ENCODE measurements at places on chromosomes 3 and 15. TPM values are rescaled to one million over a fixed set of nuclear protein-coding genes. Genes with fewer than 3 reads are reported as not detected.
A peak's percentile ranks its signal among the peaks of the same experiment; 100 is the strongest.

- H3K36me3 ChIP-seq: no peaks in the 10 kb centered on the region
- no peaks in the 10 kb centered on the region for H3K27me3 ChIP-seq
- H3K27ac ChIP-seq: peak overlapping the region; percentile 68
Observed at GRCh38 chr3:129211772-129212171, 28.1 kb upstream of the CNBP start.

DNA sequence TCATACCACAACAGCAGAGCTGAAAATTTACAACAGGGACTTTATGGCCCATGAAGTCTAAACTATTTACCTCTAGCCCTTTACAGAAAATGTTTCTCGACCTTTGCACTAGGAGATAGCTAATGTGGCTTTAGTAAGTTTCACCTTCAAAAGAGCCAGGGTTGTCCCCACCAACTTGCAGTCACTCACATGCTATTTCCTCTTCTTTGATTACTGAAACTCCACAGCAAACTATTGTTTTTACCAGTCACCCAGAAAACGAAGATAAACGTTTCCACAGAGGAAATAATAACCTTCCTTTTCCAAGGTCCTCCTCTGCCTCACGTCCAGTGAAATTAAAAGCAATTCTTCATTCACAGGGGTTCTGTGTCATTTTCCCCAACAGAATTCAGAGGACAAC, 48.2 kb downstream of the WWTR1 start:
- H3K36me3 ChIP-seq: no peaks in the 10 kb centered on the region
- H3K4me3 ChIP-seq: no peak overlapping the region
- H3K27me3 ChIP-seq: no peaks in the 10 kb centered on the region
- no peaks in the 10 kb centered on the region for H3K4me1 ChIP-seq
- H3K27ac ChIP-seq: no peak overlapping the region

GRCh38 chr3:152834776-152835600, at the start of gene P2RY1:
Gene P2RY1 (plus strand): TSS chr3:152835131. CDS start chr3:152835783, 652 bp downstream.
- H3K27me3 ChIP-seq: peaks cover 5% of the 10 kb centered on the region
- DNase-seq: peak; percentile 82
- peaks cover 5% of the 10 kb centered on the region for H3K4me1 ChIP-seq
- H3K4me3 ChIP-seq: peak within 1 kb of the TSS; percentile 61
- H3K27ac ChIP-seq: peak within 1 kb of the TSS; percentile 85

The CDCP1 gene
- 64.6 TPM for total RNA-seq

DNA sequence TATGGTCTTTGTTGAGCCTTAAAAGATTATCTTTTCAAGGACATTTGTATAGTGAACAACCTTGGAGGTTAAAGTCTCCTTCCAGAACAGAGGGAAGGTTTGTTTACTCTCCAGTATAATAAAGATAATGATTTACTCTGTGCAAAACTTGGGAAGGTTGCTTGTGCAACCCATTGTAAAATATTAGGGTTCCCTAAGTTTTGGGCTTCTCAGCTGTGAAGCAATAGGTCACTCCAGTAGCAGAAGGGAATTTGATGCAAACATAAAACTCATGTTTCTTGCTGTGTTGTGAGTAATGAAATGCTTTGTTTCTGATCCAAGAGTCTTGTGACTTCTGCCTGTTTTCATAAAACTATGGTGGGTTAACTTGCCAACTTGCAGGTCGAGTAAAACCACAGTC, 177.5 kb downstream of the SUCNR1 start:
- no peak for DNase-seq
- no peaks in the 10 kb centered on the region for H3K27me3 ChIP-seq
- H3K4me3 ChIP-seq: no peak overlapping the region
- H3K4me1 ChIP-seq: no peaks in the 10 kb centered on the region
- H3K36me3 ChIP-seq: no peaks in the 10 kb centered on the region

DNA sequence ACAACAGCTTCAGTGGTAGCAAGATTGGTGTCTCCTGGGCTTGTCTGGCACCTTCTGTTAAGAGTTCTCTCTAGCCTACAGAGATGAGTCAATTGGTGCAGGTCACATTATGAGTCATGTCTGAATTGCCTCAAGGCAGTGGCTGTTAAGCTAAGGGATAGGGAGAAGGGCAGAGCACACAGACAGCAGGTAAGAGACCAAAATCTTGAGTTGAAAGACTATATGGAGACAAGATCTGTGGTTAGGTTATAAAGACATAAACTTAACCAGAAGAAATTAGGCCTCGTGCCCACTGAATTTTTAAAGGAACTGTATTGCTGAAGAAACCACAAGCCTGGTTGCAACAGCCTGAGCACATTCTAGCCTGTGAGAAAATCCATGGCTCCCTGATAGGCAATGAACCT, 19.2 kb upstream of the KPNA1 start:
- no peak overlapping the region for H3K27ac ChIP-seq
- H3K36me3 ChIP-seq: no peaks in the 10 kb centered on the region
- no peak for DNase-seq
- no peaks in the 10 kb centered on the region for H3K4me1 ChIP-seq

DNA sequence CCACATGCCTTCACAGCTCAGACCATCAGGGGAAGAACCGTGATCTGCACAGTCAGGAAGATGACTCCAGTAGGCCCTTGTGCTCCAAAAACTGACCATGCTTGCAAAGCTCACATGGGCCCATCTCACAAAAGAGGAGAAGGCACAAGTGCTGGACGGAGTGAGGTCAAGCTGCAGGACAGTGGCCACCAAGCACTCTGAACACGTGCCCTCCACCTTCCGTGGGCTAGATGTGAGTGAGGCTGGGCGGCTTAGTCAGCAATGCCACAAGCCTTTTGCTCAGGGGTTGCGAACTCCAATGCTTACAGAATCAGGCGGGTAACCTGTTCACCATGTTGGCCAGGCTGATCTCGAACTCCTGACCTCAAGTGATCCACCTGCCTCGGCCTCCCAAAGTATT, 70.9 kb downstream of the SCN5A start:
- H3K4me3 ChIP-seq: no peak overlapping the region
- H3K4me1 ChIP-seq: no peaks in the 10 kb centered on the region
- no peak overlapping the region for H3K27ac ChIP-seq
- H3K36me3 ChIP-seq: no peaks in the 10 kb centered on the region
- no peak for DNase-seq

The CD96 gene
- 17.3 TPM for total RNA-seq

DNA sequence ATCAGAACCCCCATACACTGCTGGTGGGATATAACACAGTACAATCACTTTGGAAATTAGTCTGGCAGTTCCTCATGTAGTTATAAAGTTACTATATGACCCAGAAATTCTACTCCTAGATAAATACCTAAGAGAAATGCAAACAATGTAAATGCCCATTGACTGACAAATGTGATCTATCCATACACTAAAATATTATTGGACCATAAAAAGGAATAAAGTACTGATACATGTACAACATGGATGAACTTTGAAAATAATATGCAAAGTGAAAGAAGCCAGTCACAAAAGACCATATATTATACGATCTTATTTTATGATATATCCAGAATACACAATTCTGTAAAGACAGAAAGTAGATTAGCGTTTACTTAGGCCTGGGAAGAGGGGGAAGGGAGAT, 7.8 kb downstream of the IMPG2 start:
- no peak overlapping the region for H3K4me3 ChIP-seq
- no peak overlapping the region for H3K27ac ChIP-seq
- peaks cover 27% of the 10 kb centered on the region for H3K4me1 ChIP-seq
- no peaks in the 10 kb centered on the region for H3K27me3 ChIP-seq

The CCDC39 gene
- 0.27 TPM for total RNA-seq

The ECE2 gene
- not detected for total RNA-seq

DNA sequence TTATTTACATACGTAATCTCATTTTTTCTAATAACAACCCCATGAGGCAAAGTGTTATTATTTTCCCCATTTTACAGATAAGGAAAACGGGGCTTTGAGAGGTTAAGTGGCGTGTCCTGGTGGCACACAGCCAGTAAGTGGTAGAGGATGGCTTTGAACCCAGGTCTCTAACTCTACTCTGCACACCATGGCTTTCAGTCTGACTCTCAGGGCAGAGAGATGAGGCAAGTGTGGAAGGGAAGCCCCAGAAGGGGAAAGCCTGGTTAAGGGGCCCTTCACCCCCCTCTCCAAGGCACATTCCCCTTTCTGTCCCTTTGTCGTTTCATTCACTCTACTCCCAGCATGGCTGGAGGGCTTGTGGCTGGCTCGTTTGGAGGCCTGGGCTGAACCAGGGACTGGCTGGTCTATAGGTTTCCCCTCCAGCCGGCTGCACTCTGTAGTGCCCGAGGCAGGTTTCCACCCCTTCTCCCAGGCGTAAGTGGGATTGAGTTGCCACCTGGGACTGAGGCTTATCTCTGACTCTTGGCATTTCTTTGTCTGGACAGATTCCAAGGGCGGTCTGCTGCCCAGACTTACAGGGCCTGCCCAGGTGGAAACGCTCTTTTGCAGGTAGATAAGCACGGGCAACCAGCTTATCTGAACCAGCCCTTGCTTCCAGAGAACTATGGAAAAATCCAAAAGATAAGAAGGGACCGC, 12.1 kb downstream of the SEMA4B start:
- no peaks in the 10 kb centered on the region for H3K27me3 ChIP-seq
- peaks cover 46% of the 10 kb centered on the region for H3K4me1 ChIP-seq
- H3K27ac ChIP-seq: peak overlapping the region; percentile 85
- H3K4me3 ChIP-seq: no peak overlapping the region
- peak; percentile 72 for DNase-seq

GRCh38 chr15:65184305-65184867, 756 bp downstream of the CLPX start:
- H3K36me3 ChIP-seq: peaks cover 6% of the 10 kb centered on the region
- H3K4me1 ChIP-seq: peaks cover 44% of the 10 kb centered on the region
- peak; percentile 73 for DNase-seq
- peak overlapping the region; percentile 97 for H3K4me3 ChIP-seq
- peak overlapping the region; percentile 97 for H3K27ac ChIP-seq

The SNTN gene
- not detected for total RNA-seq

- H3K27ac ChIP-seq: no peak overlapping the region
- H3K27me3 ChIP-seq: no peaks in the 10 kb centered on the region
- no peak for DNase-seq
- no peak overlapping the region for H3K4me3 ChIP-seq
- peaks cover 4% of the 10 kb centered on the region for H3K4me1 ChIP-seq
- no peaks in the 10 kb centered on the region for H3K36me3 ChIP-seq
Observed at GRCh38 chr3:5057272-5057671, 64.8 kb upstream of the ARL8B start.

DNA sequence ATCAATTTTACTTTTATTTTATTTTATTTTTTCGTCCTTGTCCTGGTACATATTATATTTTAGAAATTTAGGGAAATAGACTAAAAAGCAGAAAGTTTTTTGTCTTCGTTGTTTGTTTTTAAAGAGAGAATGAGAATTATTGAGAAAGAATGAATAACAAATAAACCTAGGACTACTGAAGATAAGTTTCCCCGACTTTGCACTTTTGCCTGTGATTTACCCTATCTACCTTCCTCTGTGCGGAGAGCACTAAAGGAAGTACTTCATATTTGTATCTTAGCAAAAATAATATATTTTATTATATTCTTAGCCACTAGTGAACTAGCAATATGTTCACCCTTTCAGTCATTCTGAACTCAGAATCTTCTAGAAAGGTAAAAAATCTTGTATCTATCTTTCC, 60.6 kb downstream of the ECT2 start:
- no peak for DNase-seq
- H3K36me3 ChIP-seq: no peaks in the 10 kb centered on the region
- H3K27me3 ChIP-seq: no peaks in the 10 kb centered on the region
- H3K4me3 ChIP-seq: no peak overlapping the region

- DNase-seq: no peak
- H3K4me3 ChIP-seq: no peak overlapping the region
- no peaks in the 10 kb centered on the region for H3K4me1 ChIP-seq
- H3K27ac ChIP-seq: no peak overlapping the region
- H3K36me3 ChIP-seq: no peaks in the 10 kb centered on the region
Observed at GRCh38 chr3:46162975-46163555, 45.0 kb downstream of the CCR1 start.

- H3K27ac ChIP-seq: no peak overlapping the region
- no peaks in the 10 kb centered on the region for H3K36me3 ChIP-seq
- H3K27me3 ChIP-seq: no peaks in the 10 kb centered on the region
- no peak overlapping the region for H3K4me3 ChIP-seq
Observed at GRCh38 chr3:122745369-122746021, 48.1 kb downstream of the HSPBAP1 start.

DNA sequence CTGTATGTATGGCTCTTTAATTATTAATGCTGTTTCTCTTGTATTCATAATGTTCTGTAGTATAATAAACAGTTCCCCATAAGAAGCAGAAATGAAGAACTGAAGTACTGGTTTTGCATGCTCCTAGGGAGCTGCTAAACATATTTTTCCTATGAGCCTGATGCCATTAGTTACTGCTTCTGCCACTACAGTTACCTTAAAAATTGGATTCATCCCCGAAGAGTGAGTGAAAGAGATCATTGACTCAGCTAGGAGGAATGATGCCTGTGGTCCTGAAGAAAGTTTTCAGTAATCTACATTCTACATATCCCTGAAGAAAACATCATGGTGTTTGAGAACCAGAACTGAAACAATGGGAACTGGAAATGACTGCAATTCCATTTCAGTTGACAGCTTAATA, 37.1 kb upstream of the ST3GAL6 start:
- H3K27me3 ChIP-seq: no peaks in the 10 kb centered on the region
- no peaks in the 10 kb centered on the region for H3K36me3 ChIP-seq
- H3K4me1 ChIP-seq: no peaks in the 10 kb centered on the region
- no peak for DNase-seq

The FMN1 gene
- 102 TPM for total RNA-seq

DNA sequence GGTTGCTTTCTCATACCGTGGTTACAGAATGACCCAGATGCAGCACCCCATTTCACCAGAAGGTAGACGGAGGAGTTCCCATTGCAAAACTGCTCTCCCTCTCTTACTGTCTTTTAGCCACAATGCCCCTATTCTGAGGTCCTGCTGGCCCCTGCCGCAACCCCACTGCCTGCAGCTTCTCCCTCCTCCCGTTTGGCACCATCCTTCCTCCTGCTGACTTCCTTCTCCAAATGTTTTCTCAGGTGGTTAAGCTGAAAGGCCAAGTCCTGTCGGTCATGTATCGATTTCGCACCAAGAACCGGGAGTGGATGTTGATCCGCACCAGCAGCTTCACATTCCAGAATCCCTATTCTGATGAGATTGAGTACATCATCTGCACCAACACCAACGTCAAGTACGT, 132.3 kb upstream of the ABHD17C start:
- H3K4me3 ChIP-seq: no peak overlapping the region
- peaks cover 2% of the 10 kb centered on the region for H3K4me1 ChIP-seq
- no peak overlapping the region for H3K27ac ChIP-seq
- no peak for DNase-seq
- H3K36me3 ChIP-seq: no peaks in the 10 kb centered on the region
